ENCODE measurements at places on chromosomes 3 and 15.

- peak; percentile 30 for DNase-seq
Observed at GRCh38 chr3:101184111-101184510, 136.3 kb downstream of the IMPG2 start.

- no peak for DNase-seq
Observed at GRCh38 chr3:99910752-99911290, 93.2 kb downstream of the CMSS1 start.

- DNase-seq, result no peak
Observed at GRCh38 chr3:140595295-140595694, 82.6 kb upstream of the TRIM42 start.

DNA sequence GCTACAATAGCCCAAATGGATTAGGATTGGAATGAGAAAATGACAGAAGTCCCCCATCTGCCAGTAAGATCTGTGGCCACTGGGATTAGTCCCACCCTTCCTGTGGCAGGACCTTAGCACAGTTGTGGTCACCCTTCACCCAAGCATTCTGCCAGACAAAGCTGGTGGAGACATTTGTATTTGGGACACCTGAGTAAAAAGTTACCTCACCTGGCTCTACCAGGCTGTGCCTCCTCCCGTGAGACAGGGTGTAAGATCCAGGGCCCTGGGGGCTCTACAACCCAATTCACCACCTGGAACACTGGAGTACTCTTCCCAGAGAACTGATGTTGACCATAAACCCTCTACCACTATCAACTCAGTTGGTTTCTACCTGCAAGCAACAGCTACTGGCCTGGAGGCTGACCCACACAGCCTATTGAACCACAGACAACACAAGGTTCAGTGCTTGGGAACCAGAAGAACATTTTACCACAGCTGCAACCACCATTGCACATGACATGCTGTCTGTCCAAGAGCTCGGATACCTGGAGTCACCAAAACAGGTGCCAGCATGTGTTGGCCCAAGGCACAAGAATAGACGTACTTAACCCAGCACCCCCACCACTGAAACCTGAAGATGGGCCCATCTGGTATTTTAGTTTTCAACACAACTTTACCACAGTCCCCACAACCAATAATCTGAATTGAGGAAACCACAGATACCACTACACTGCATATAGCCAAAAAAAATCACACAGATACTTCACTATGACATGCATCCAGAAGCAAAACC lies 1686.7 kb downstream of the SI start:
- DNase-seq, result no peak

DNA sequence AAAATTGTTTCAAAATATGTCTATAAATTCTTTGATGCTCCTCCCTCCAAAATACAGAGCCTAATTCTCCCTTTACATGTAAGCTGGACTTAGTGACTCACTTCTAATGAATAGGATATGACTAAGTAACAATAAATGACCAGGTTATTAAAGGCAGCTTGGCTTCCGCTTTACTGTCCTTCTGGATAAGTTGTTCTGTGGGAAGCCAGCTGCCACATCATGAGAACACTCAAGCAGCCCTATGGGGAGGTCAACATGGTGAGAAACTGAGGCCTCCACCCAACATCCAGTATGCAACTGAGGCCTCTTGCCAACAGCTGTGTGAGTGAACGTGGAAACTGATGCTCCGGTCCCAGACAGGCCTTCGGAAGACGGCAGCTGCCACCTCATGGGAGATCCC lies 247.3 kb upstream of the CHRM5 start:
- peak; percentile 86 for DNase-seq

GRCh38 chr3:53027254-53027844 lies 18.5 kb downstream of the SFMBT1 start:
- peak; percentile 39 for DNase-seq

DNA sequence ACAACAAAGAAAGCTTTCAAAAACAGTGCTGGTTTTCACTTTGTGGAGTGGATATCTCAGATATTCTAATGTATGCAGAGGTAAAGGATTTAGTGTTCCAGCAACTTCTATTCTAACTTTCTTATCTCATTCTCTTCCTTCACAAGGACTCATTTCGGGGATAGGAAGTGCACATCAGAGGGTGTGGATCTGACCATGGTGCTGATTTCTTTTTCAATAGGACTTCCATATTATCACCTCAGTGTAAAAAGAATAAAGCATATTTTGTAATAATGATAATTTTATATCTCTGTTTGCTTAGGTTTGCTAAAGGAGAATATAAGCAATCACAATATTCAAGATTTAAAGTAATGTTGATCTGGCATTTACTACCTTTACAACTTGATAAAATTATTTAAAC lies 12.5 kb upstream of the CADM2 start:
- no peak for DNase-seq

- DNase-seq, result peak; percentile 20
Observed at GRCh38 chr3:178063461-178063860, 472.8 kb upstream of the KCNMB2 start.

- DNase-seq, result no peak
Observed at GRCh38 chr15:89998923-89999675, 2.0 kb upstream of the ZNF710 start.

DNA sequence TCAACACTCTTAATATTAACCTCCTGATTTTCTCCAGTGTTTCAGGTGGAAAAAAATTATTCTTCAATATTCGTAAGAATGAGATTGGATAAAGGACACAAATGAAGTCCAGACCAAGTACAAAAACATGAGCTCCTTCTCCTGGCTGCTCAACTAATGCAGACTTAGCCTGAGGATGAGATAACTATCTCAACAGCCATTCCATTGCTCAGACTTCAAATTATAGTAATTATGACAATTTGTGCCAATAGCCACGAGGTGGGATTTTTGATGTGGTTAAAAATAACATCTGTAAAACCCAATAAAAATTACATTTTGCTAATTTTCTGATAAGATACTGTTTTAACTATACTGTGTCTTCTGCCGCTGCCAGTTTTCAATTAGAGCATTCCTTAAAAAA lies 323.6 kb downstream of the SOX2 start:
- no peak for DNase-seq

DNA sequence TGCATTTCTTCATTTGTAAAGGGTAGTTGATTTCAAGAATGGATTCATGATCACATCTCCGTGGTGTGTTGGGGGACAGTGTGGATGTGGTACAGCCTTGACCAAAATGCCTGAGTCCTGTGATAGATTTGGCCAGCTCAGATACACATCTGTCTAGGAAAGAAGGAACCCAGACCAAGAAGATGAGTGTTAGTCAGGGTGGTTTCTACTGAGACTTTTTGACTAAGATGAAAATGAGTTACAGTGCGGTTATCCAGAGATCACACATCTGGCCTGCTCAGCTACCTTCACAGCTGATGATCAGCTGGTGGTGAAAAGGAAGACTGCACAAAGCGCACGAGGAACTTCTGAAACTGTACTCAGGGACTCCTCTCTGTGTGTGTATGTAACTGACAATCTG lies 68.0 kb downstream of the FNDC3B start:
- DNase-seq, result no peak

GRCh38 chr3:10950476-10951294 lies 41.9 kb upstream of the SLC6A1 start:
- DNase-seq, result peak; percentile 59

- DNase-seq, result peak; percentile 57
Observed at GRCh38 chr3:69823743-69824142, 84.5 kb downstream of the MITF start.

- DNase-seq, result no peak
Observed at GRCh38 chr3:41574900-41575299, 375.6 kb downstream of the CTNNB1 start.

- DNase-seq, result no peak
Observed at GRCh38 chr15:63111481-63111880, 10.2 kb upstream of the LACTB start.

- peak; percentile 62 for DNase-seq
Observed at GRCh38 chr3:108489776-108490175, 20.6 kb downstream of the MYH15 start.

DNA sequence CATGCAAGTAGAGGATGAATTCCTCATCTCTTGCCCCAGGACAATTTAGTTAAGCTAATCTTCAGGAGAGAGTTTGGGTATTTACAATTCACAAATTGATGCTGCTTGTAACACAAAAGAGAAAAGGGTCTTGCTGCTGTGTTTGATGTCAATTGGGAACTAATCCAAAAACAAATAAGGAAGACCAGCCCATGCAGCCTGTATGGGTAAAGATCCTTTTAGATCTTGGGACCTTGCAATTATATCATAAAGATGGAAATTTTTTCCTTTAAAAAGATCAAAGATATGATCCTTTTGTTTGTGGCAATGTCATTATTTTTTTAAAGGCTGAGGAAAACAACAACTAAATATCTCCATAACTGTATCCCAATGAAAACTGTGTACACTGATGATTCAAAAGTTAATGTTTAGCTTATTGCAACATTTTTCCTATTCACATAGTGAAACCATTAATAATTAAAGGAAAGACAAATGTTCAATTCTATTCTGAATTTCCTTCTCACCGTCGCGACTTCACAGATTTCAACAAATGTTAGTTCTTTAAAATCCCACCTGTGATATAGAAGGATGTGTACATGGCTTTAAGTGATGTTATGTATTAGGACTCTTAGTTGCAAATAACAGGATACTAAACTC lies 40.2 kb downstream of the TMEM212 start:
- DNase-seq, result peak; percentile 73

DNA sequence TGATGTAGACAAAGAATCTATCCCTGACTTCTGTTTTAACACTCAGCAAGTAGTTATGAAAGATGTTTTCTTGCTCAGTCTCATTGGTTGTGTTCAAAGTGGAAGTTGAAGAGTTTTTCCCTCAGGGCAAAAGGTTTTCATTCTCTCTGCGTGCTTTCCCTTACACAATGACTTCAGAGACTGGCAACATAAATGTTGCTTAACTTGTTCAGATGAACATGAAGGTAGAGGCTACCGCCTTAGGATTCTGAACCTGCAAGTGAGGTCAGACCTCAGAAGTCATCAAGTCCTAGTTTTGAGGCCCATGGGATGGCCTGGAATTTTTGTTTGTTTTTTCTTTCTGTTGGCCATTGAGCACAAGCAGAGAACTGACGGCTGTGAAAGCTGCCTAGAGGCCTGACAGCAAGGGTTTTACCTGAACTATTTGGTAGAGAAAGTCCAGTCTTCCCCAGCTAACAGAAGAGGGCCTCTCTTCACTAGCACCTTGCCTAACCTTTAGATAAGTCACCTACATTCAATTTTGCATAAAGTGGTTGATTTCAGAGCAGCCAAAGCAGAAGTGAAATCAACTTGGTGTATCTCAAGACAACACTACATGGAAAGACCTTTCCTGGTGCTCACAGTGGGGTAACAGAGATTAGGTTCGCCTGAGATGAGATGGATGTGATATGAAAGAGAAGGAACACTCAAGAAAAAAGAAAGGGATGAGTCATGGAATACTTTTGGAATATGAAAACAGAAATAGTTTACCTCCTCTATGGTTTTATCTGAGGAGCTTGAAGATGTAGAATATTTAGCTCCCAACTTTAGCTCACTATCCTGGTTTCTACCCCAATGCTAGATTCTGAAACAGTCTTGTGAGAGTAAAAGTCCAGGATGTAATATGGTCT lies 53.6 kb upstream of the AP4E1 start:
- peak; percentile 17 for DNase-seq

- no peak for DNase-seq
Observed at GRCh38 chr15:71187526-71187925, 72.3 kb downstream of the THSD4 start.

GRCh38 chr3:89699229-89699628 lies 591.8 kb downstream of the EPHA3 start:
- no peak for DNase-seq

GRCh38 chr3:62586356-62586755 lies 213.0 kb upstream of the FEZF2 start:
- DNase-seq, result no peak

- peak; percentile 55 for DNase-seq
Observed at GRCh38 chr3:139937674-139938279, 2.8 kb downstream of the CLSTN2 start.

DNA sequence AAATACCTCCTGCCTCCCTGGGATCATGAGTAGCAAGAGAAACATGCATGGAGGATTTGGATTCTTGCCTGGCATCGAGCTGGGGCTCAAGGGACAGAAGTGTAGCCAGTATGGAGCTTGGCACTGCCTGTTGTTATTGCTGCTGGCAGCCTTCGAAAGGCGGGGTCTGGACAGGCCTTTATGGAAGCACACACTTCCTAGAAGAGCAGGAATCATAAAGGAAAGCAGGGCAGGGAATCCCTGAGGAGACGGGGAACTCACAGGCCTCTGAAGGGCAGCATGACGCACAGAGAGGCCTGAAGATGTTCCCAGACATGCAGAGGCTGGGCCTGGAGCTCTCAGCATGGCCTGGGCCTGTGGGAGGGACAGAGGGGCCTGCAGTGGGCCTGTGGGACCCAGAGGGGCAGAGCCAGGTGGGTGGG lies 18.6 kb upstream of the SLC41A3 start:
- DNase-seq, result no peak

DNA sequence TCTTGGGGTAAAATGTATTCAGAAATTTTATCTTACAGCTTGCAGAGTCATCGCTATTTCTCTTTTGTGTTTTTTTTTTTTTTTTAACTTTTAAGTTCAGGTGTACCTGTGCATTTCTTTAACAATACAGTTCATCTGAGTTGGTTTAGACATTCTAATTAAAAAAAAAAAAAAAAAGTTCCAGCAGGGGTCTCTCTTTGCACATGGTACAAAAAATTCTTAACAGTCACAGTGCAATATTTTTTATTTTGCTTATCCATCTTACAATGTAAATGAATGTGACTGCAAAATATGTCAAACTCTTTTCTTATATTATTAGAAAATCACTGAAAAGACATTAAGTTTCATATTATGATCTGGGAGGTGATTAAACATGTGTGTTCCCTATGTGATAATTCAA lies 47.5 kb upstream of the SLC9A9 start:
- DNase-seq, result no peak

- peak; percentile 48 for DNase-seq
Observed at GRCh38 chr3:126522363-126522788, 1.6 kb upstream of the CHST13 start.

- DNase-seq, result peak; percentile 36
Observed at GRCh38 chr3:193593668-193594030, 641 bp downstream of the OPA1 start.

GRCh38 chr3:70840106-70840870 lies 527.9 kb upstream of the MDFIC2 start:
- peak; percentile 71 for DNase-seq

- DNase-seq, result peak; percentile 75
Observed at GRCh38 chr15:74397239-74398068, 30.0 kb upstream of the CYP11A1 start.

DNA sequence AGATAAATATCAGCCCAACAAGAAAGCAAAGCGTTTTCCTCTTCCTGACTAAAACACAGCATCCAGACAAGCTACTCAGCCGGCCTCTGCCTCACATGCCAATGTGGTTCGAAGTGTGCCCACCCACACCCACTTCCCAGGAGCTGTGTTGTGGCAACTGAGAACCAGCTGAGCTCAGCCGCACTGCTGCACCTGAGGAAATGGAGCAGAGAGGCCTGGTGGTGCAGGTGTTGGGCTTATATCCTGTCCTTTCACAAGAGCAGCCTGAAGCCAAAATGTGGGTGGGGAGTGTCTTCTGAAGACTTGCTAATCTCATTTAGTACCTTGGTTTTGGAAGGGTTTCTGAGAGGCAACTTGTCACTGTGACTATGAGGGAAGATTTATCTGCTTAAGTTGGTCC lies 23.0 kb upstream of the RETNLB start:
- DNase-seq, result no peak
